ENCODE measurements at places on chromosomes 6 and 20.

- no peak for DNase-seq
These were observed 165.1 kb upstream of the PCSK2 start for GRCh38 chr20:17061715-17062114.

GRCh38 chr6:98593676-98594075, 240.7 kb upstream of the POU3F2 start:
- DNase-seq: no peak

DNA sequence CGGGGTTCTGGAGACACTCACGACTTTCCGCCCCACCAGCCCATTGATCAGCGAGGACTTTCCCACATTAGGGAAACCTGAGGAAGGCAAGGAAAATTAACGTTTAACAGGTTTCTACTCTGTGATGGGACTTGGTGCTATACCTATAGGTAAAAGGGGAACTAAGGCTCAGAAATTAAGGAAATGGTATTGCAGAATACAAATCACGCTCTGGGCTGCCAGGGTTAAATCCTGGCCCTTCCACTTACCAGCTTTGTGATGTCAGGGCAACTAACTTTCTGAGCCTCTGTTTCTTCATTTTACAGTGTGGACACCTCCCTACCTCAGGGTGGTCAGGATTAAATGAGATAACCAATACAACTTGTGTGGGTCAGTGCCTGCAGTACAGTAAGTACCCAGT, 8.8 kb downstream of the GNL1 start:
- DNase-seq: no peak

- DNase-seq: no peak
These were observed 67.9 kb upstream of the TGM3 start for GRCh38 chr20:2227861-2228260.

DNA sequence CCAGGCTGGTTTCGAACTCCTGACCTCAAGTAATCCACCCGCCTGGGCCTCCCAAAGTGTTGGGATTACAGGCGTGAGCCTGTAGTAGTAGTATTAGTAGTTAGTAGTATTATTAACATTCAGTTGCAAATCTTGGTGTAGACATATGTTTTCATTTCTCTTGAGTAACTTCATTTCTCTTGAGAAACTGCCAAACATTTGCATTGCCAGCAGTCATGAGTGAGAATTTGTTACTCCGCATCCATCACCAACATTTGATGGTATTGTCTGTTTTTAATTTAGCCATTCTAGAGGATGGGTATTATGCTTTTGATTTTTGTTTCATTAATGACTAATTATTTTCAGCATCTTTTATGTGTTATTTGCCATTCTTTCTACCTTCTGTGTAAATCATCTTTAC, 1.5 kb upstream of the ERVFRD-1 start:
- no peak for DNase-seq

DNA sequence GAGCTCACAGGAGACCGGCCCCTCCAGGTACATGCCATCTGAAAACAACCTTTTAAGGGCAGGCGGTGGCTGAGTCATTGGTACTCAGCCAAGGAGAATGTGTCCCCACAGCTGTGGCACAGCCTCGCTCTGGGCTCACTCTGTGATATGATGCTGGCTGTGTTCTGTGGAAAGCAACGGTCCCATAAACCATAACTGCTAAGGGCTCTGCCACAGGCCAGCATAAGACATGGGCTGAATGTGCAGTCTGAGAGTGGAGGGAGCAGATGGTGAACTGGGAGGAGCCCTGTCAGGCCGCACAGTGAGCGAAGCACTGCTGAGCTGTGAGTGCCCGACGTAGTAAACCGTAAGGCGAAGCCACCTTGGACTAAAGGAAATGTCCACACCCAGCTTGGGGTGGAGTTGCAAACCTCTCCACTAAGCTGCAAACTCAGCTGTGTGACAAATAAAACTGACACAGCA, 375.8 kb downstream of the THBS2 start:
- DNase-seq: peak; percentile 3

GRCh38 chr6:41318261-41318653, 17.2 kb upstream of the NCR2 start:
- no peak for DNase-seq

DNA sequence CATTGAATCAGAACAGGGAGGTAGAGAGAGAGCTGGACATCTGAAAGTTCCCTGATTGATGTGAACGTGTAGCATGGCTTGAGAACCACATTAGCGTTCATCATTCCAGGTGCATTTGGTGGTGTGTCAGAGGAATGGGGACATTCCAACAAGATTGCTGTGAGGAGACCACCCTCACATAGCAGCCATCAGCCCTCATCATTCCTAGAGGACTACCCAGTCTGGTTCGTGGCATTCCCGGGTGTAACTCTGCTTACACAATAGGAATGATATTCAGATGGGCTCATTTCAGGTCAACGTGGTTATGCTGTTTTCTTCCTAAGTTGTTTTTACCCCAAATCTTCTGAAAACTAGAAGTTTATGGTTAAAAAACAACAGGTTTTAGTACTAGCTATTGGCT, 62.2 kb upstream of the KLHL31 start:
- no peak for DNase-seq

DNA sequence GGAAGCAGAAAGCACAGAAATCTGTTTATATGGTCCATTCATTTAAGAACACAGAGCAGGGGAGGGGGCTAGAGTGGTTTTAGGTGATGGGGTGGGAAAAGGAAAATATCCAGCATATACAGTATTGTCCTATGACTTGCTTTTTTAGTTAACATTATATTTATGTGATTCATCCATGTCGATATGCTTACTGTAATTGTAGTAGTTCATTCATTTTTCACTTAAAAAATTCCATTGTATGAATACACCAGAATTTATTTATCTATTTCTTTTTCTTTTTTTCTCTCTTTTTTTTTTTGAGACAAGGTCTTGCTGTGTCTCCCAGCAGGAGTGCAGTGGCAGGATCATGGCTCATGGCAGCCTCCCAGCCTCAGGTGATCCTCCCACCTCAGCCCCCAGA, 9.6 kb upstream of the PRIM2 start:
- no peak for DNase-seq

DNA sequence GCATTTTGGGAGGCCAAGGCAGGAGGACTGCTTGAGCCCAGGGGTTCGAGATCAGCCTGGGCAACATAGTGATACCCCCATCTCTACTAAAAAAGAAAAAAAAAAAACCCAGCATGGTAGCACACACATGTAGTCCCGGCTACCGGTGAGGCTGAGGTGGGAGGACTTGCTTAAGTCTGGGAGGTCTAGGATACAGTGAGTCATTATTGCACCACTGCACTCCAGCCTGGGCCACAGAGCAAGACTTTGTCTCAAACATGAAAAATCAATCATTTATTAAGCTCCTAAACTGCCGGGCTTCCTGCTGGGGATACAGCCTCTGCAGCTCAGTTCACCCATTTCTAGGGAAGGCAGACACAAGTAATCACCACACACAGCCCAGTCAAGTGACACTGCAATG, 7.3 kb upstream of the USP45 start:
- no peak for DNase-seq

GRCh38 chr20:7496394-7496991, 443.8 kb downstream of the HAO1 start:
- no peak for DNase-seq

DNA sequence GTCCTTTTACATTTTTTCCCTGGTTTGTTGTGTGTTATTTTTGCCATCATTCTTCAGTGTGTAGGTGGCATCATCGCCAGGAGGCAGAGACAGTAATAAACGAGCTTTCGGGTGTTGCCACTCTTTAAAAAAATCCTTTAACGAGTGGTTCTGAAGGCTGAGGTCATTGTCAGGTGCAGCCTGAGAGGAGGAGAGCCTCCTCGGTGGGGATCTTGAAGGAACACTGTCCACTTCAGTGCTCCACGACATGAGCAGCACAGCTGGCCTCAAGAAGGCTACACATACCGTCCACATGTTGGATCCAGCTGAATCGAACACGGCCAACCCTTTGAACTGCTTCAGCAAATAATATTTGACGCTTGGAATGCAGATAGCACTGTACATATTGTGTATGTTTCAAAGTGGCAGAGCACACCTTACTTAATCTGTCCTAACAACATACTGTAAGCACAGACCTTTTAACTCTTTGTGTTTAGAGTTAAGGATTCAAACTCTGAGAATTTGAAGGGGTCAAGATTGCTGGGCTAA, 48.0 kb upstream of the FOXQ1 start:
- no peak for DNase-seq

- no peak for DNase-seq
These were observed 179.1 kb downstream of the DOK5 start for GRCh38 chr20:54654450-54654849.

GRCh38 chr20:44698351-44698750, 16.8 kb upstream of the CCN5 start:
- DNase-seq: no peak

DNA sequence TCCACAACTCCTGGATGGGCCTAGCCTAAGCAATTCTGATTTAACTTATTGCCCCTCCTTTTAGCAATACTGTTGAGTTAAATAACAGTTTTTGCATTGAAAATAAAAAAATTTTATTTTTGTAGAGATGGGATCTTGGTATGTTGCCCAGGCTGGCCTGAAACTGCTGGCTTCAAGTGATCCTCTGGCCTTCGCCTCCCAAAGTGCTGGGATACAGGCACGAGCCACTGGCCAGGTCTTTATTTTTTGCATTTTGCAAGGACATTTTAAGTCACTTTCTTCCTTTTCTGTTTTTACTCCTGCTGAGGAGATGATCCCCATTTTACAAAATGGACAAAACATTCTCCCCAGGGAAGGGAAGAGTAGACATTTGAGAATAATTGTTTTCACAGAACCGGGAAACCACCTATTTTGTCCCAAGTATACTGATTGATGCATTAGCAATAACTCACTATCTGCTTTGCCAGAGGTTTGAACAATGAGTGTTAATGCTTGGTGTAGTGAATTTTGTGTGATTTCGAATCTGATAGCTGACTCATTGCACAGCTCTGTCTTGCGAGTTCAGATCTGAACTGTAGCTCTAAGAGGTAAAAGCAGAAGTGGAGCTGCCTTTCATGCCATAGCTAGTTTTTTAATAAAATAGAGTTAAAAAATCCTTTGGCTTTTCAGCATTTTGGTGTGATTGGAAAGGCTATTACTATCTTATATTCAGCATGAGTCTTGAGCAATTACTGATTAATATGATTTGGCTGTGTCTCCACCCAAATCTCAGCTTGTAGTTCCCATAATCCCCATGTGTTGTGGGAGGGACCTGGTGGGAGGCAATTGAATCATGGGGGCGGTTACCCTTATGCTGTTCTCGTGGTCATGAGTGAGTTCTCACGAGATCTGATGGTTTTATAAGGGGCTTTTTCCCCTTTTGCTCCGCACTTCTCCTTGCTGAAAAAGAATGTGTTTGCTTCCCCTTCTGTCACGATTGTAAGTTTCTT, 20.9 kb downstream of the IGF2R start:
- no peak for DNase-seq

GRCh38 chr20:17210983-17211382, 15.9 kb upstream of the PCSK2 start:
- DNase-seq: no peak

GRCh38 chr20:35968930-35969329, 540 bp downstream of the CNBD2 start:
- DNase-seq: no peak

GRCh38 chr6:161132384-161132783, 140.8 kb downstream of the MAP3K4 start:
- DNase-seq: no peak

DNA sequence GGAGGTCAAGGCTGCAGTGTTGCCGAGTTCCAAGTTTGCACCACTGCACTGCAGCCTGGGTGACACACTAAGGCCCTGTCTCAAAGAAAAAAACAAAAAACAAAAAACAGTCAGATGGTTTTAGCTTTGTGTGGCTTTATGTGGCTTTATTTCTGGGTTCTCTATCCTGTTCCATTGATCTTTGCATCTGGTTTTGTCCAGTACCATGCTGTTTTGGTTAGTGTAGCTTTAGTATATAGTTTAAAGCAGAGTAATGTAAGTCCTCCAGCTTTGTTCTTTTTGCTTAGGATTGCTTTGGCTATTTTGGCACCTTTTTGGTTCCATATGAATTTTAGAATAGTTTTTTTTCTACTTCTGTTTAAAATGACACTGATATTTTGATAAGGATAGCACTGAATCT, 225.5 kb downstream of the HDGFL1 start:
- no peak for DNase-seq

DNA sequence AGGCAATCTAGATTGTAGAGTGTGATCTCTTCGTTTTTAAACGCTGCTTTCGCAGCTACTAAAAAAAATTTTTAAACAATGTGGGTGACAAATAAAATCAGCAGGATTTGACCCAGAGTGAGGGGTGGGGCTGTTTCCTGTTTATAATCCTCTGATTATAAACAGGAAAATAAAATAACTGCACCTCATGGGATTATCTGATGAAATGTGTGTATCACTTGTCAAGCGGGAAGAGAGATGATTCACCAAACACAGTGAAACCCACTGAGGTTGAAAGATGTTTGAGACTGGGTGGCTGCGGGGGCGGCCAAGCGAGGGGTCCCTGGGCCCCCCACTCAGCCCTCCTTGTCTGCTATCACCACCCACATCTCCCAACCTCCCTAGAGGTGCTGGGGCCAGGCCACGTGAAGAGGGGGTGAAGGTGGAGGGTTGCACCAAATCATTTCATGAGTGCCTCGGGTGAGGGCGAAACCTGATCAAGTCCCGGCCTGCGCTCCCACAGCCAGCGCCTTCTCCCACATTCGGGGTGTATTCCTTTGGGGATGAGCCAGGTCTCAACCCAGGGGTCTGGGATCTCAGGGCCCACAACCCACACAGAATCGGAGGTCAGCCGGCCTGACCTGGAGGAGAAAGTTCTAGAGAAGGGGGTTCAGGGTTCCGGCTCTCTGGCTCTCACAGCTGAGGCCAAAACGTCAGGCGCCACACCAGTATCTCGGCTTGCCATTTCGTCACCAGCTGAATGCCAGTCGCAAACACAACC, 212.5 kb downstream of the BMP7 start:
- DNase-seq: no peak

DNA sequence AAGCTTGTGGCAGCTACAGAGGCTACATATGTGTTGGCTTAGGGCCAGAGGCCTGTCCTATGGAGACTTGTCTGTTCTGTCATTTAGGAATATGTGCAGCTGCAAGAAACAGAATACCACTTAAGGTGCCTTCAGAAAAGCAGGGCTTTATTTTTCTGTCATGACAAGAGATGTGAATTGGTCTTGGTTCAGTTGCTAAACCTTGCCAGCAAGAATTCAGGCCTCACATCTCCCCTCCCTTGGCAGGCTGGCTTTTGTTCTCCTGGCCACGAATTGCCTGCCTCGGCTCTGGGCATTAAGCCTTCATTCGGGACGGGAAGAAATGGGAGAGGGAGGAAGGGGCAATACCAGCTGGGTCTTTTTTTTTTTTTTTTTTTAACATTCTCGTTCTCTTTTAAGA, 82.4 kb upstream of the TGM3 start:
- DNase-seq: no peak

DNA sequence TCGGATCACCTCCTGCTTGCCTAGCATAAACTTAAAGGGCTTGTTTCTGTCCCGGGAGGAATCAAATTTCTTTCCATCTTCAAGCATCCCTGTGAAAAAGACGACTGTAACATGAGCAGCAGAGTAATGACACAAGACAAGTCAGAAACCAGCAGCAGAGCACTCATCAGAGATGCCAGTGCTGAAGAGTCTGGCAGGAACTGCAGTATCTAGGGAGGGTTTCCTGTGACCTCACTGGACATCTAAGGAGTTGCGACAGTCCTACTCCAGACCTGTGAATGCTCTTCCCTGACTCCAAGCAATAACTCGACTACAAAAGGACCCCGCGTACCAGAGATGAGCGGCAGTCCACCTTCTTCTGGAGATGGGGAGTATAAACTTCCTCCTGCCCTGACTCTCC, 17.3 kb downstream of the FKBP1A start:
- DNase-seq: no peak
